Uterus (tissue), 4 donors: ENCODE measurements at places on chromosomes 3 and 15. TPM values are rescaled to one million over a fixed set of nuclear protein-coding genes. Genes with fewer than 3 reads are reported as not detected.

DNA sequence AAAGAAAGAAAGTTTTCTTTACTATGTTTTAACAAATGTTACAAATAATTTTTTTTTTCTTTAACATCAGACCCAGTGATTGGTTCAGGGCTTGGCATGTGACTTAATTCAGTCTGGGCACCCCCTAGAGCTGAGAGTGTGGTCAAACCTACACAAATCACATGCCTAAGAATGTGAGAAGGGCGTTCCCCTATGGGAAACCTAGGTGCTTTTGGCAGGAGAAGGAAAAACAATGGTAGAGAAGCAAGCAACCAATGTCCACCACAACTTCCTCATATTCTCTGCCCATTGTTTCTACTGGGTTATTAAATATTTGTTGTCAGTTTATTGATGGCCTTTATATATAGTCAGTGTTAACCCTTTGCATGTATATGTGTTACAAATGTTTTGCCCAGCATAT is 21.4 kb upstream of the PIAS1 start:
- no peak for DNase-seq
- H3K36me3 ChIP-seq = no peaks in the 10 kb centered on the region
- H3K27ac ChIP-seq = no peak overlapping the region
- no peak overlapping the region for H3K4me3 ChIP-seq

DNA sequence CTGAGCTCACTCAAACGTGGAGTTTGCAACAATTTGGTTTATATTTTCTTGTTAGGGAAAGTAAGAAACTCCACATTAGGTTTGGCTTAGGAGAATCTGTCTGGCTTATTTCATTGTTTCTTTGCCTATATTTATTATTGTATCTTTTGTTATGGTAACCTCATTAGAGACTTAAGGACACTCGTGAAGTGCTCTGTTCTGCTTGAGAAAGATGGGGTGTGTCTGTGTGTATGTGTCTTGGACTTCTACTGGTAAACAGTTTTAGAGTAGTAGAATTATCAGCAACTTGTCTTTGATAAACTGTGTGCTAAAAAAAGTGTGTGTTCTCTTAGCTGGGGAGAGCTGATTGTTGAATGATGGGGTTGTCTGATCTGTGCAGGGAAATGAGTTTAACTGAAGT is 306.5 kb downstream of the RBMS3 start:
- H3K27me3 ChIP-seq = no peaks in the 10 kb centered on the region
- DNase-seq = no peak
- H3K27ac ChIP-seq = no peak overlapping the region
- no peaks in the 10 kb centered on the region for H3K4me1 ChIP-seq
- no peaks in the 10 kb centered on the region for H3K36me3 ChIP-seq

- H3K27me3 ChIP-seq = no peaks in the 10 kb centered on the region
- no peak for DNase-seq
- H3K27ac ChIP-seq = no peak overlapping the region
- no peaks in the 10 kb centered on the region for H3K36me3 ChIP-seq
- H3K4me1 ChIP-seq = no peaks in the 10 kb centered on the region
Observed at GRCh38 chr3:168514252-168514651, 418.5 kb upstream of the GOLIM4 start.

DNA sequence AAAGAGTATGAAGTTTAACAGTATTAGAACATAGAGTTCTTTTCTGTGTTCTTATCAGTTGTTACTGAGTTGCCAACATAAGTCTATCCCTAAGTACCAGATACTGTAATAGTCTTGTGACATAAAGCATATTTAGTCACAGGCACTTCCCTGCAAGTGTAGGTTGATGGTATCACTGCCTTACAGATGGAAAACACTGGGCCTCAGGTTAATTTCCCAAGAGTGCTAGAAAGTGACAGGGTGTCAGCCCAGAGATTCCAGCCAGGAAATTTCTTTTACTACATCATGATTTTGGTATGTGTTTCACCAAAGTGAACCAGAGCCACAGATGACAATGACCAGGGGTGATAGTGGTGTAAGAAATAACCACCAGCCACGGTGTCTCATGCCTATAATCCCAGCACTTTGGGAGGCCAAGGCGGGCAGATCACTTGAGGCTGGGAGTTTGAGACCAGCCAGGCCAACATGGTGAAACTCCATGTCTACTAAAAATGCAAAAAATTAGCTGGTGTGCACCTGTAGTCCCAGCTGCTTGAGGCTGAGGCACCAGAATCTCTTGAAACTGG is 3.2 kb downstream of the EIF1B start:
- DNase-seq = no peak
- no peaks in the 10 kb centered on the region for H3K36me3 ChIP-seq
- no peaks in the 10 kb centered on the region for H3K27me3 ChIP-seq
- H3K4me1 ChIP-seq = no peaks in the 10 kb centered on the region
- no peak overlapping the region for H3K27ac ChIP-seq

DNA sequence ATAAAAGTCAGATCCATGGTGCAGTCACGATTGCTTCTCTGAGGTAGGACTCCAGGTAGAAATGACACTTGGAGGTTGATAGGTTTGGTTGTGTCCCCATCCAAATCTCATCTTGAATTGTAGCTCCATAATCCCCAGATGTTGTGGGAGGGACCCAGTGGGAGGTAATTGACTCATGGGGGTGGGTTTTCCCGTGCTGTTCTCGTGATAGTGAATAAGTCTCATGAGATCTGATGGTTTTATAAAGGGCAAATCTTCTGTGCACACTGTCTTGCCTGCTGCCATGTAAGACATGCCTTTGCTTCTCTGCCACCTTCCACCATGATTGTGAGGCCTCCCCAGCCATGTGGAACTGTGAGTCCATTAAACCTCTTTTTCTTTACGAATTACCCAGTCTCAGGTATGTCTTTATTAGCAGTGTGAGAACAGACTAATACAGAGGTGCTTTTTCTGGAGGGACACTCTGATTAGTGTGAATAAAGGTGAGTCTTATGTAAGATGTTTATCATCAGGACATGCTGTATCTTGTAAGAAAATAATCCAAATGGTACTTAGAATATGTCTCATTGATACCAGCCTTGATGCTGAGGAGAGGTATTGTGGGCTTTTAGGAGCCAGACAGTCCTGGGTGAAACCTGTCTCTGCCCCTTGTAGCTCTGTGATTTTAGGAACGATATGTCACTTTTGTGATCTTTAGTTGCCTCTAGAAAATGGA is 43.0 kb downstream of the SLCO3A1 start:
- H3K27me3 ChIP-seq = no peaks in the 10 kb centered on the region
- H3K27ac ChIP-seq = no peak overlapping the region
- no peaks in the 10 kb centered on the region for H3K36me3 ChIP-seq
- no peaks in the 10 kb centered on the region for H3K4me1 ChIP-seq

RPUSD3 gene
- 35.8 TPM for total RNA-seq

NCKIPSD gene
- 11.0 TPM for total RNA-seq

CIP2A gene
- total RNA-seq = 31.5 TPM

ONECUT1 gene
- total RNA-seq = not detected
